ENCODE measurements at places on chromosomes 3 and 15. TPM values are rescaled to one million over a fixed set of nuclear protein-coding genes. Genes with fewer than 3 reads are reported as not detected.

GRCh38 chr3:102258666-102259227 is 176.1 kb upstream of the ZPLD1 start:
- no peak for DNase-seq

DNA sequence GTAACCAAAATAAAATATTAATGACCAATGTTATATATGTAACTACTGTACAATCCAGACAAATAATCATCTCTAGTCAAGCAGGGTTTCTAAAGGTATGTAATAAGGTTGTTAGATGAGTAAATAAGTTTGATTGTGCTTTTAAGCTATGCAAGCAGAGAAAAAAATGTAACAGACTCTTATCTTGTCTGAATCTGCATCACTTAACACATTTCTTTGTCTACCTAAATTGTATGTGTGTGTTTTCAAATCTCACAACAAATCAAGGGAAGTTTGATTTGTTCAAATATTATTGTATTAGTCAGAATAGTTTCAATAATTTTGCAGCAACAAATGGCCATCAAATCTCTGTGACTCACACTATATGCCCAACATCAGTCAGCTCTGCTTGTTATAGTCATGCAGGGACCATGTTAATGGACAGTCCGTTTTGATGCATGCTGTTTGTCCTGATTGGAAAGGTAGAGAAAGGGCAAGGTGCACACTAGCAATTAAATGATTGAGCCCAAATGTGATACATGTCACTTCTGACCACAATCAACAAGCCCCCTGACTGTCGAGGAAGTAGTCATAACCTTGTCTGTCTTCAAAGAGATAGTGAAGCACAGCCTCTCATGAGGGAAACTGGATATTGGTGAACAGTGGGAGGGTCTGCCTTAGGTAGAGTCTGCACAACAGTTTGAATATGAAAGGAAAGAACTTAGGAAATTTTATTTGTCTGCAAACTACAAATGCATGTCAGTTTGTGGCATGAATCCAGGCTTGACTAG is 349.4 kb upstream of the SATB1 start:
- no peak for DNase-seq

- DNase-seq: no peak
These were observed 12.4 kb downstream of the KLF13 start for GRCh38 chr15:31338879-31339557.

The PCOLCE2 gene
- total RNA-seq: 17.2 TPM

DNA sequence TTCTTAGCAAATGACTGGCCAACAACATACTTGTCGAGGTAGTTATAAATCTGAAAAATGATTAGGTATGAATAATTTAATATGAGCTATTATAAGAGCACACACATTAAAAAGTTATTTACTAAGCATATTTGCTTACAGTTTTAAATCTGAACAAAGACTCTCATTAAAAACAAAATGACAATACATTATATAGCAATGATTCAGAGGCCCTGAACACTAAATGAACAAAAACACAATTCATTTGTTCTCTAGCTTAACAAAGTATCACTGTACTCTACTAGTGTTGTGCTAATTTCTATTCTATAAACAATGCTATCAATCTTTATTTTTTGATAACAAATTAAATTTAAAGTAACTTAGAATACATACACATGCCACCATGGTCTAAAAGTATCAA is 21.0 kb downstream of the CLPX start:
- DNase-seq: no peak

The TRMT10C gene
- total RNA-seq: 25.8 TPM

- DNase-seq: no peak
These were observed 631.5 kb downstream of the PYDC2 start for GRCh38 chr3:192092388-192093005.

DNA sequence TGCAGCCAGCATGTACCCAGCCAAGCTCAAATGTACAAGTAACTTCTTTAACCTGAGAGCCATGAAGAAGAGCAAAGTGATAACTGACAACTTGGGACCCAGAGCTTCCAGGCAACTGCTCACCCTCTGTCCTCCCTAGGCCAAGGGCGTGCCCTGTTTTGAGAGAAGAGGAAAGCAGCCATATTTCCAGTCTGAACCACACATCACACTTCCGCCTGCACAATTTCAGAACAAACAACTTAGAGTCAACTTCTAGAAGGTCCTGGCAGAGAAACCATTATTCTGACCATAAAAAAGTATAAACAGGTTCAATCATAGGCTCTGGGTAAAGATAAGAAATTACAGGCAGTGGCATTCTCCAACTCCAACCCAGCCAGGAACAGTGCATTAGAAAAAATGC is 50.1 kb downstream of the ITGB5 start:
- DNase-seq: no peak

GRCh38 chr15:80461356-80462095 is 57.3 kb downstream of the ARNT2 start:
- no peak for DNase-seq

The P2RY12 gene
- total RNA-seq: 1.1 TPM

Measured in gastrocnemius medialis (tissue), 4 donors.